ENCODE measurements at places on chromosomes 12 and 14.

GRCh38 chr12:3165078-3165980 is 88.2 kb downstream of the TSPAN9 start:
- no peak for DNase-seq

DNA sequence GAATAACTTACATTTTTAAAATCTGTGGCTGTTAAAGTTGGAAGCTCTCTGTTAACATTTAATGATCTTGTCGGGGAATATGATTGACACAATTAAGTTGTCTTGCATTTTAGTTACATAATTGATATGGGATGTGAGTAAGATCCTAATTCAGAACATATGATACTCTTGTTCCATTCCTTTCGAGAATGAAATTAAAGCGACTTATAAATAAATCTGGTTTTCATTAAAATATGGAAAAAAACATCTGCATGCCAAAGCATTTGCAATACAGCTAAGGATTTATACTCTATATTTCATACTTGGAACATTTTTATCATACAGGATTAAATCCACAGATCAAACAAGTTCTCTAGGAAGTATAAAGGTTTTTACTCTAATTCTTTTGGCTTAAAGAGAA is 52.0 kb downstream of the SLC38A6 start:
- no peak for DNase-seq

DNA sequence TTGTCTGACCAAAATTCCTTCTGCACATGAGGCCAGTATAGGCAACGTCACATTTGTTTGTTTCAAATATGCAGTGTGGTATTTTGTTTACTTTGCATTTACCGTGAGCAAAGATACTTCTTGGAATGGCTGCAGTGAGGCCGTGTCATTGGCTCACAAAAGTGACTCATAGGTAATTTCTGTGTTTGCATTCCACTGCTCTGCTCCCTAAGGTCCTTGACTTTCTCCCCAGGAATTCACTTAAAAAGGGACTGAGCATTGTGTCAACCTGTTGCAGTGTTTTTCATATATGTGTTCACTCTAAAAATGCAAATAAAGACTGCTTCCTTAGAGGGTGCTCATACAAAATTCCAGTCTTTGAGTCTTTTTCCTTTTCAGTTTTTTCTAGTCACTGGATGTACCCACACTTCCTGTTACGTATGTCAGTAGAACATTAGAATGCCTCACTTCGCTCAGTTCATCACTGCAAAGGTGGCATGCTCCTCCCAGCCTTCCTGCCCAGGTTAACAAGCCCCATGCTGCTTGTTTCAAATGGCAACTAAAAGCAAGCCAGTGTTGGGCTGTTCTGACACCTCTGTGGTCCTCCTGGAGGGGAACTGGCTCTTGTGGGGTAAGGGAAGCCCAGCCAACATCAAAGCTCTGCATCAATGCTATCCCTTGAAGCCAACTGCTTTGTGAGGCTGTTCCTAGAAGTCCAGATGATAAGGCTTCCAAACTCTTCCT is 9.1 kb downstream of the C12orf76 start:
- DNase-seq = peak; percentile 34

DNA sequence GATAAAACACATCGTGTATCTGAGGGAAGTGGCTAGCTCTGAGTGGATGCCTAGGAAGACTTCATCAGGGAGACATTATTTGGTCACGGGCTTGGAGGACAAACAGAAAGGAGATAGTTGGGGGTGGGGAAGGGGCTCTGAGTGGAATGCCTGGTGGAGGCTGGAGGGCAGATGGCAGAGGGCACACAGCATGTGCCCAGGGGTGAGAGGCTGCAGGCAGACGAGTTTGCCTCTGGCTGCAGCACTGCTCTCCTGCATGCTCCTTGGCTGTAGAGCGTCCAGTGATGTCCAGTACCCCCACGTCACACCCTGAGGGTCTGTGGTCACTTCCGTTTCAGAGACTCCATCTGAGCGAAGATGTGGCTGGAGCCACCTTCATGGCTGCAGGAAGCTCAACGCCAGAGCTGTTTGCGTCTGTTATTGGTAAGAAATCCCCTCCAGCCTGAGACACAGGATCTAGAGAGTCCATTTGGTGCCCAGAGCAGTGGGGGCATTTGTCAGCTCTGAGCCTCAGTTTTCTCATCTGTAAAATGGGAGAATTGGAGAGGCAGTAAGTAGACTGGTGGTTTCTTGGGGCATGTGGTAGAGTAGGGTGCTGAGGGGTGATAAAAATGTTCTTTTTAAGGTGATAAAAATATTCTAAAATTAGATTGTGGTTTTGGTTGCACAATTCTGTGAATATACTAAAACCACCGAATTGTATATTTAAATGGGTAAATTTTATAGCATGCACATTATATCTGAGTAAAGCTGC is 71.7 kb upstream of the RIN3 start:
- no peak for DNase-seq

- no peak for DNase-seq
Measured at GRCh38 chr14:90965765-90966164, 94.7 kb downstream of the RPS6KA5 start.

- no peak for DNase-seq
Measured at GRCh38 chr12:124369055-124369826, 74.3 kb downstream of the RFLNA start.

DNA sequence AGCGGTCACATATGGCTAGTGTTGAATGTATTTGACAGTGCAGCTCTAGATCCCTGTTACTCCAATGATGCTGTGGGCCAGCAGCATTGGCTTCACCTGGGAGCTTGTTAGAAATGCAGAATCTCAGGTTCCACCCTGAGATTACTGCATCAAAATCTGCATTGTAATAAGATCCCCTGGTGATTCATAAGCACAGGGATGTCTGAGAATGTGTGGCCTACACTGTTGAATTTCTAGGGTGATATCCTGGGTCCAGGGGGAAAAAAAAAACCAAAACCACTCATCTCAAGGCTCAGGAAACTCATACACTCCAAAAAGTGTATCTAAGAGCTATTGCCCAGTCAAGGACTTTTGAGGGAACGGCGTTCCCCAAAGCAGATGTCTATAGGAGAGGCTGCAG is 196.8 kb downstream of the PPM1H start:
- no peak for DNase-seq

DNA sequence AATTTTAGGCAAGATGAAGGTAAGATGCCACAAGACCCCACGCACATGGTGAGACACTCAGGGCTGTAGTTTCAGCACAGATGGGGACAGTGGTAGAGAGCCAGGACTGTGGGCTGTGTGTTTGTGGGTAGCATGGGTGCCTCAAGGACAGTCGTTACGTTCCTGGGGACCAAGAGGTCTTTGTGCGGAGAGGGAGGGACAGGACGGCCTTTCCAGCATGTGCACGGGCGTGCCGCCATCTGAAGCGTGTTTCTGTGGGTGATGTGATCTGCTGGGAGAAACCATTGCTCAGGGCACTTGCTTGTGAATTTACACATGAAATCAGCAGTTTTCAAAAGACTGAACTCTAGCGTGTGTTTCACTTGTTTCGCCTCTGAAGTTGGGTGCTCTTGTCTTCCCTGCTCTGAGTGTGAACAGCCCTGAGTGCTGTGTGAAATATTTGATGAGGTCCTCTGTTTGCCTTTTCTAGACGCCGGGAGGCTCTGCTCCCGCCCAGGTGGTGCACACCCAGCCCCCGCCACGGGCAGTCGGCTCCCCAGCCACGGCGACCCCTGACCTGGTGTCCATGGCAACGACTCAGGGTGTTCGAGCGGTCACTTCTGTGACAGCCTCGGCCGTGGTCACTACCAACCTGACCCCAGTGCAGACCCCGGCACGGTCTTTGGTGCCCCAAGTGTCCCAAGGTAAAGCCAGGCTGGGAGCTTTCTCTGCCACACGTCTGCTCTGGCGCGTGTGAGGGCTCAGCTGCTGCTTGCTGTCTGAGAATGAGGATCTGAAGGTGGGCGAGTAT is 82.3 kb downstream of the DDX51 start:
- no peak for DNase-seq

DNA sequence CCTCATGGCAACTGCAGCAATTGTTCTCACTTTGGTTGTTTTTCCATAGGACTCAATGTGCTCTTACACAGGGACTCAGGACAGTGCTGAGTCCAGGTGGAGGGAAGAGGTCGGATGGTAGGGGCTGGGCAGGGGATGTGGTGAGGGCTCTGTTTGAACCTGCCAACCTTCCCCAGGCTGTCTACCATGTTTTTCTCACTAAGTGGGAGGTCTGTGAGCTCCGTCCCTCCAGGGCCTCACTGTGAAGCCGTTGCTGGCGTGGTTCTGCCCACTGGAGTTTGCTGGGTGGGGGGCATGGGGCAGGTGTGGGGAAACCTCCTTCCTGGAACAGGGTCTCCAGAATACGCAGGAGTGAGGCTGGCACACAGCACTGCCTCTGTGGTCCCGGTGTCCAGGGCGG is 20.7 kb upstream of the PRMT8 start:
- DNase-seq = no peak

DNA sequence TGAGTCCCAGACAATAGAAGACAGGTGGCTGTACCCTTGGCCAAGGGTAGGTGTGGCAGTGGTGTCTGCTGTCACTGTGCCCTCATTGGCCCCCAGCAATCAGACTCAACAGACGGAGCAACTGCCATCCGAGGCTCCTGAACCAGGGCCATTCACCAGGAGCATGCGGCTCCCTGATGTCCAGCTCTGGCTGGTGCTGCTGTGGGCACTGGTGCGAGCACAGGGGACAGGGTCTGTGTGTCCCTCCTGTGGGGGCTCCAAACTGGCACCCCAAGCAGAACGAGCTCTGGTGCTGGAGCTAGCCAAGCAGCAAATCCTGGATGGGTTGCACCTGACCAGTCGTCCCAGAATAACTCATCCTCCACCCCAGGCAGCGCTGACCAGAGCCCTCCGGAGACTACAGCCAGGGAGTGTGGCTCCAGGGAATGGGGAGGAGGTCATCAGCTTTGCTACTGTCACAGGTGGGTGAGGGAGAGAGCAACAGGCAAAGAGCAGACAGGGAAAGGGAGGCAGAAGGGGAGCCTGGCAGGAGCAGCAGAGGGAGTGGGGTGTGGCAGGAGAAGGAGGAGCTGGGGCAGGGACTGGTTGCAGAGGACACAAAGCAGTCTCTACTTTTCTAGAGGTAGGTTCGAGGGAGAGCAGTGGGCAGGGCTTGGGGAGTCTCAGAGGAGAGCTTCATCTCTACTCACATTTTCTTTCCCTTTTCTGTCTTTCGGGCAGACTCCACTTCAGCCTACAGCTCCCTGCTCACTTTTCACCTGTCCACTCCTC is 452 bp downstream of the INHBE start:
- DNase-seq = no peak

GRCh38 chr14:95047754-95048153 is 109.6 kb downstream of the DICER1 start:
- no peak for DNase-seq

DNA sequence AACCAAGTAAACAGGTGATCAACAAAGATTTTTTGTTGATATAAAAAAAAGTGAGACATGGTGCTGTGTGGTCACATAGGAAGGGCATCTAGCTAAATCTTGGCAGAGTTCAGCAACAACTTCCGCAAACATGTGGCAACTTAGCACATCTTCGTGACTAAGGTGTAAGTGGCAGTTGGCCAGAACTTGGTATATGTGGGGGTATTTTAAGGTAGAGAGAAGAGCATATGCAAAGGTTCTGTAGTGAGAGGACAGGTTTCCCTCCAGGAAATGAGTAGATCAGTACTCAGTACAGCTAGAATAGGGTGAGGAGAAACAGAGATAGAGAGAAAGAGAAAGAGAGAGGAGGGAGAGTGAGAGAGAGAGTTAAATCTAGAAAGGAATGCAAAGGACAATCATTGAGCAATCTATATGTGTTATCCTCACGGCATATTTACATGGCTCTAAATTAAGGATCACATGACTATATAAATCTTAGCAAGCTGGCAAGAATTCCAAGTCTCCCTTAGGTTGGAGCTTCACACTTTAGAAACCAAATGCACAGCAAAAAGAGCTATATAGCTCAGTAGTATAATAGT is 227.7 kb upstream of the HMGA2 start:
- DNase-seq = no peak

- no peak for DNase-seq
Measured at GRCh38 chr12:107983756-107984472, 145.2 kb upstream of the WSCD2 start.

- no peak for DNase-seq
Measured at GRCh38 chr12:54038284-54038870, 5.5 kb downstream of the HOXC5 start.

- DNase-seq = no peak
Measured at GRCh38 chr14:80538633-80539375, 327.5 kb upstream of the DIO2 start.

- DNase-seq = no peak
Measured at GRCh38 chr14:77322250-77322902, 1.5 kb downstream of the GSTZ1 start.

DNA sequence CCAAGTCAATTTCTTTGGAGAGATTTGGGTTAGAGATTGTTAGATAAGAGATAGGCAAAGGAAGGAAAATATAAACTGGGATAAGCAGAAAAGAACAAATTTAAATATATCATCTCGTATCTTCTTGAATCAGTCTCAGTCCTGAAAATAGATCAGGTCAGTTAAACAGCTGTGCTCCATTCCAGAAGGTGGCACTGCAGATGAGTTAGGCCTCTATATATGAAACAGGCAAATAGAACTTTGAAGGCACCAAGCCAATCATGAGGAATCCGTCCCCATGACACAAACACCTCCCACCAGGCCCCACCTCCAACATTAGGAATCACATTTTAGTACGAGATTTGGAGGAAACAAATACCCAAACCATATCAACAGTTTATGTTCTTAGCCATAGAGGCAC is 605.5 kb upstream of the USP15 start:
- DNase-seq = no peak

- no peak for DNase-seq
Measured at GRCh38 chr12:75773377-75773776, 258.2 kb downstream of the PHLDA1 start.

- no peak for DNase-seq
Measured at GRCh38 chr14:88348546-88348945, 25.5 kb upstream of the KCNK10 start.

- DNase-seq = no peak
Measured at GRCh38 chr12:20194171-20194570, 174.2 kb upstream of the PDE3A start.

- DNase-seq = no peak
Measured at GRCh38 chr14:68598621-68599447, 194.0 kb downstream of the ZFP36L1 start.

GRCh38 chr12:5567016-5567725 is 135.3 kb downstream of the NTF3 start:
- DNase-seq = no peak

- DNase-seq = peak; percentile 8
Measured at GRCh38 chr12:123532808-123533649, 490 bp downstream of the RILPL1 start.

DNA sequence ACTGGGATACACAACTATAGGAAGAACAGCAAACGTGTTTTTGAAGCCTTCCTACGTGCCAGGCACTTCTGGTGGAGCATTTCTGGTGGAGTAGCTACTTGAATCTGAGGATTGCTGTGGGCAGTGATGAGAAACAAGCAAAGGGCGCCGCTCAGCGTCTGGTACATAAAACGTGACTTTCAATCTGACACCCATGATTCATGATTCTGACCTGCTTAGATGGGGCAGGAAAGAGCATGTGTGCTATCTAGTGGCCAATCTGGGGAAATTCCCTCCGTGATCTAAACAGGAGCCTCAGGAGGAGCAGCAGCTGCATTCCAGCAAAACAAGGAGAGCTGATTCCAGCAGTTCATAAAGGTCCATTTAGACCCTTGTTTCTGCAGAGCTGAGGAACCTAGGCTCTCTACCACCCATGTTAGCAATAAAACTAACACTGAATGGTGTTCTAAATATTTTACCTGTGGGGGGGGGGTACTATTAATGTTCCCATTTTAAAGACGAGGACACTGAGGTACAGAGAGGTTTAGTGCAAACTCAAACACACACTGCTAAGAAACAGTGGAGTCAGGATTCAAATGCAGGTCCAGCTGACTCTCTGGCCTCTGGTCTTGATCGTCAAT is 37.8 kb downstream of the PAH start:
- no peak for DNase-seq
